ENCODE measurements at places on chromosomes 3 and 15.

DNA sequence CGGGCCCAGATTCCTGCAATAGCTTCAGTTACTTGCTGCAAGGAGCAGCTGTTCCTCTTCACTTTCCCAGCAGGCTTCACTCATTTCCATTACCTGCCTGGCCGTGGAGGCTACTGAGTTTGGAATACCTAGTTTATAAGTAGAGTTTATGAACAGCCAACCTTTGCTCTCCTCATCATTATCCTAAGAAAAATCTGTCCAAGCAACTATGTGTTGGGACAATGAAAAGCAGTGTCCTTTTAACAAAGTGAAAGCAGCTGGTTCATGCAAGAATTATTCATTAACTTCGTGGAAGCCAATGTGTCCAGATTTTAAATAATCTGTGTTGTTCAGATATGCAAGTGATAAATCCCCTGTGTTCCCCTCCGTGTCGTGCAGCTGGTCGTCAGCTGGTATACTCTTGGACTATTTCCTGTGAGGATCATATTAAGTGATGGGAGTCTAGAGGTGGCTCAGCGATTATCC, 39.3 kb upstream of the SSR3 start:
- H3K27me3 ChIP-seq: no peaks in the 10 kb centered on the region
- H3K36me3 ChIP-seq: no peaks in the 10 kb centered on the region
- no peak overlapping the region for H3K4me3 ChIP-seq
- H3K27ac ChIP-seq: no peak overlapping the region
- H3K4me1 ChIP-seq: no peaks in the 10 kb centered on the region
- no peak for DNase-seq

DNA sequence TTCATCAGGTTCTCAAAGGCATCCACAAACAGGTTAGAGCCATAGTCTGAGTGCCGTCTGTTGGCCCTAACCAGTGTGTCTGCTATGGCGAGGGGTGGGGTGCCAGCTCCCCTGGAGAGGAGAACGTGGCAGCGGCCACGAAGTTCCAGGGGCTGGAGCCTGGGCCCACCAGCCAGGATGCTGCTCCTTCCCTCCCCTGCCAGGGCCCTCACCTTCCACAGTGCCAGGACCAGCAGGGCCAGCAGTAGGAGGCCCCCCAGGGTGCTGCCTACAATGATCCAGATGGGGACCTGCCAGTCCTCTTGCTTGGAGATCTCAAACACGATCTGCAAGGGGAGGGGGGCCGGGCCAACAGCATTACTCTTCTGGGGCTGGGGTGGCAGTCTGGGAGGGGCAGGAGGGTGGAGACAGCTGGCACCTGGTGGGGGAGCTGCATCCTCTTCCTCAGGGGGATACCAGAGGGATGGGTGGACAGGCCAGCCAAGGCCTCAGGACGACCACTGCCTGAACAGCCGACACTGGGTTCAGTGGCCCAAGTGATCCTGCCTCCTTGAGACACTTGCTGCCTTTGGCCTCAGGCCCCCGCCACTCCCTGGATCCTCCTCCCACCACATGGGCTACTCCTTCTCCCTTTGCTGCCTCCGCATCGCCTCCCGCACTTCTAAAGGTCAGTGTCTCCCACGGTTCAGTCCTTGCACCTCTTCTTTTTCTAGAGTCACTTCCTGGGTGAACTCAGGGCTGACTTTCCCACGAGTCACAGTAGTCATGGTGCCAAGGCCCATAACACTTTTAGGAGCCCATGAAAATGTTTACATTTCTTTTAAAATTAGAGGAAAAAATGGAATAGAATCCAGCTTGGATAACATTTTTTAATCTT, 26.3 kb downstream of the FEM1B start:
- H3K4me3 ChIP-seq: no peak overlapping the region
- peaks cover 3% of the 10 kb centered on the region for H3K27me3 ChIP-seq
- peaks cover 11% of the 10 kb centered on the region for H3K4me1 ChIP-seq
- DNase-seq: no peak
- H3K36me3 ChIP-seq: no peaks in the 10 kb centered on the region

- no peak overlapping the region for H3K27ac ChIP-seq
- H3K4me3 ChIP-seq: no peak overlapping the region
- H3K36me3 ChIP-seq: no peaks in the 10 kb centered on the region
- H3K27me3 ChIP-seq: no peaks in the 10 kb centered on the region
- no peaks in the 10 kb centered on the region for H3K4me1 ChIP-seq
Observed at GRCh38 chr3:15693355-15693754, 91.8 kb downstream of the BTD start.

GRCh38 chr3:53673722-53674350, 172.4 kb downstream of the CHDH start:
- no peaks in the 10 kb centered on the region for H3K36me3 ChIP-seq
- no peak overlapping the region for H3K27ac ChIP-seq
- H3K27me3 ChIP-seq: no peaks in the 10 kb centered on the region
- H3K4me3 ChIP-seq: no peak overlapping the region
- DNase-seq: no peak

DNA sequence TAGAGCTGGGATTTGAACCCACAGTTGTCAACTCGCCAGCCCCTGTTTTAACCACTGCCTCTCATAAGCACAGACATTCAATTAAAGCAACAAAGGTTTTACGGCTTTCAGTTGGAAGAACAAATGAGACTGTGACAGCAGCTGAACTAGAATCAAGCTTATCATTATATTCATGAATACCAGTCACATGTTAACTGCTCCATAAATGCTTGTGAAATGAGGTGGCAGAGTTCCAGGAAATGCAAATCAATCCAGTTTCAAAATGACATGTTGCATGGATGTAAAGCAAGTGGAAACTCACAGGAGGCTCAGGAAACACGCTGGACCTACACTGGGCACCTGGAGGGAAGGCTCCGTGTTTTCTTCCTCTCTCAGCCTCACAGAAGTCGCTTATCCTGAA, 3.9 kb downstream of the GP5 start:
- peaks cover 27% of the 10 kb centered on the region for H3K4me1 ChIP-seq
- H3K27me3 ChIP-seq: no peaks in the 10 kb centered on the region
- no peak overlapping the region for H3K27ac ChIP-seq
- no peak for DNase-seq
- H3K4me3 ChIP-seq: no peak overlapping the region

- no peaks in the 10 kb centered on the region for H3K36me3 ChIP-seq
Observed at GRCh38 chr3:188956839-188957489, 214.8 kb upstream of the TPRG1 start.

DNA sequence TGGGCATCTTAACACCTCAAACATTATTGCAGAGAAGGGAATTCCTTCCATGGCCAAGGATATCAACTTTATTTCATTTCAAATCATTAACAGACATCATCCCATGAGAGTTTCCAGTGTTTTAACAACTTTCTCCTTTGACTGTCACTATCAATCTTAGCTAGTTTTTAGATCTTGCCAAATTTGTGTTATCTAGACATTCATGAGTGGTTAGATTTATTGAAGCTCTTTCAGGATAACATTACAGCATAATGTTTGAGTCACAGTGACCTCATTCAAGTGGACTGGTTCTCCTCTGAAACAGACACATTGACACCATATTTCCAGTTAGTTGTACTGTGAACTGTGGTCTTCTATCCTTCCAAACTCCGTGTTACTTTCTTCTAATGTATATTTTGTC, 8.6 kb upstream of the TNFAIP8L3 start:
- no peaks in the 10 kb centered on the region for H3K36me3 ChIP-seq
- no peak overlapping the region for H3K4me3 ChIP-seq
- no peak for DNase-seq
- H3K27ac ChIP-seq: no peak overlapping the region

DNA sequence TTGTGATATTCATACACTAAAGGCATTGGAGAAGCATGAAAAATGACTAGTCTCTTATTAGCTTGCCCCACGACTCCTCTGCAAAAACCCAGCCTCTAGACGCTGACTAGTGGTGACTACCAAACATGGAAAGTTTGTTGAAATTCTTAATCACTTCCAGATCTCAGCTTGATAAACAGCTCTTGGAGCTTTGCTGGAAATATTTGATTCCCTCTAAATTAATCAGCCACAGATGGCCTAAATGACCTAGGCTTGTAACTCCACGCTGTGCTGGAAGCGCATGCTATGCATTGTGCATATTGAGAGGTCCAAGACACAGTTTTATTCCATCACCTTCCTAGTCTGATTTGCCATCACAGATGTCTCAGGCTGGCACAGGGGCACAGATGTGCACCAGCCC, 244.7 kb upstream of the ST8SIA2 start:
- H3K4me1 ChIP-seq: no peaks in the 10 kb centered on the region
- no peak overlapping the region for H3K27ac ChIP-seq
- no peak for DNase-seq
- no peak overlapping the region for H3K4me3 ChIP-seq
- no peaks in the 10 kb centered on the region for H3K36me3 ChIP-seq
- H3K27me3 ChIP-seq: no peaks in the 10 kb centered on the region

GRCh38 chr15:43702701-43703424, 9.2 kb downstream of the CKMT1A start:
- H3K36me3 ChIP-seq: no peaks in the 10 kb centered on the region
- H3K4me3 ChIP-seq: no peak overlapping the region
- no peak overlapping the region for H3K27ac ChIP-seq
- no peaks in the 10 kb centered on the region for H3K4me1 ChIP-seq
- no peak for DNase-seq

DNA sequence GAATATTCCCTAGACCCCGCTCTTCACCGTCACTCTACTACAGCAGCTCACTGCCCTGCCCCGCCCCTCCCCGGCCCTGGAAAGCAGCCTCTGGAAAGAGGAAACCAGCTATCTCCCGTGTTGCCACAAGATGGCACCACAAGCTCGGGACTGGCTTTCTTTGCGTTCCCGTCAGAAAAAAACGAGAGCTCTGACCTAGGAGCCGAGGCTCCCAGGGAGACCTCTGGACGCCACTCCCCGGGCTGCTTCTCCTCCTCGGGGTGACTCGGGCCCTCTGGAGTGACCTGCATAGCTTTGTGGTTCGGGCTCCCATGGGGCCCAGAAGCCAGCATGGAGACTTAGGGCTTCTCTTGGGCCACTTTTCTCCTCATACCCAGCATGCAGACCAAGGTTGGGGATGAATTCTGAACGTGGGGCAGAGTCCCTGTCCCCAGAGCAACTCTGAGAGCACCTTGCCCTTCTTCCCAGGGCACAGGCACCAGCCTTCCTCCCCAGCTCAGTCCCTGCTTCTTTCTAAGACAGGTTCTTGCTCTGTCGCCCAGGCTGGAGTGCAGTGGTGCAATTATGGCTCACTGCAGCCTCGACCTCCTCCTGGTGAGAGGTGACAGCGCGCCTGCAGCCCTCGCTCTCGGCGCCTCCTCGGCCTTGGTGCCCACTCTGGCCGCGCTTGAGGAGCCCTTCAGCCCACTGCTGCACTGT, 19.0 kb downstream of the STOML1 start:
- DNase-seq: peak; percentile 81
- no peaks in the 10 kb centered on the region for H3K27me3 ChIP-seq
- H3K36me3 ChIP-seq: no peaks in the 10 kb centered on the region
- H3K4me1 ChIP-seq: peaks cover 4% of the 10 kb centered on the region

DNA sequence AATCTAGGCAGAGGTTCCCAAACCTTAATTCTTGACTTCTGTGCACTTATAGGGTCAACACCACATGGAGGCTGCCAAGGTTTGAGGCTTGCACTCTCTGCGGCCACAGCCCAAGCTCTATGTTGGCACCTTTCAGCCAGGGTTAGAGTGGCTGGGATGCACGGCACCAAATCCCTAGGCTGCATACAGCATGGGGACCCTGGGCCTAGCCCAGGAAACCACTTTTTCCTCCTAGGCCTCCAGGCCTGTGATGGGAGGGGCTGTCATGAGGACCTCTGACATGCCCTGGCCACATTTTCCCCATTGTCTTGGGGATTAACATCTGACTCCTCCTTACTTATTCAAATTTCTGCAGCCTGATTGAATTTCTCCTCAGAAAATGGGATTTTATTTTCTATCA, 165.4 kb downstream of the SI start:
- H3K27me3 ChIP-seq: no peaks in the 10 kb centered on the region
- H3K4me3 ChIP-seq: no peak overlapping the region
- H3K27ac ChIP-seq: no peak overlapping the region
- no peaks in the 10 kb centered on the region for H3K36me3 ChIP-seq
- DNase-seq: no peak

DNA sequence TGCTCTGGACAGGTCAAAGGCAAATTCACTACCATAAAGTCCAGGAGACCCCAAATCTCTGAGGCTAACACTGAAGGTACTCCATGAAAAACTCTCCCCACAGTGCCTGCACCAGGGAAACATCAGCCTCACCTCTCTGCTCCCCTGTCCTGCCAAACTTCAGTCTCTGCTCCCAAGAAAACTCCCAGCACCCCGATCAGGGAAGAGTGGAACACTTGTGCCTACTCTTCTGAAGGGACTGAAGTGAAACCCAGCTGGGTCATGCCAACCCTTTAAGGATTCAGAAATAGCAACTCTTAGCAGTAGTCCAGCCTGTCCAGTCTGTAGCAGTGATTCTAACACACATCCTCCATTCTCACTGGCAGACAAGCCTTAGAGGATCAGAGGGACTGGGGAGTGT, 124.2 kb downstream of the FAM174B start:
- DNase-seq: no peak
- H3K4me3 ChIP-seq: no peak overlapping the region
- H3K27ac ChIP-seq: no peak overlapping the region
- H3K4me1 ChIP-seq: no peaks in the 10 kb centered on the region

DNA sequence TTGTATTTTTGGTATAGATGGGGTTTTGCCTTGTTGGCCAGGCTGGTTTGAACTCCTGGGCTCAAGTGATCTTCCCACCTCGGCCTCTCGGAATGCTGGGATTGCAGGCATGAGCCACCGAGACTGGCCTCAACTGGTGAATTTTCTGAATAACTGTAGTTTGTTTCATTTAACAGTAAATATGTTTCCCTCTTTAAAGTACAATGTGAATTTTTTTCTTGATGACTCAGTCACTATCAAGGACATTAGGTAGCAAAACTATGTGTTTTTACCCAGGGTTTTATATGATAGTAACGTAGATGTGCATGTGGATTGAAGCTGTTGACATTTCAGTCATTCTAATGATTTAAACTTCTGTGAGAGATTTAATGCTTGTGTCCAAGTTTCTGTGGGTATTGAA, 40.2 kb upstream of the MAPKBP1 start:
- H3K27me3 ChIP-seq: no peaks in the 10 kb centered on the region
- no peak for DNase-seq
- no peaks in the 10 kb centered on the region for H3K4me1 ChIP-seq
- no peak overlapping the region for H3K4me3 ChIP-seq

DNA sequence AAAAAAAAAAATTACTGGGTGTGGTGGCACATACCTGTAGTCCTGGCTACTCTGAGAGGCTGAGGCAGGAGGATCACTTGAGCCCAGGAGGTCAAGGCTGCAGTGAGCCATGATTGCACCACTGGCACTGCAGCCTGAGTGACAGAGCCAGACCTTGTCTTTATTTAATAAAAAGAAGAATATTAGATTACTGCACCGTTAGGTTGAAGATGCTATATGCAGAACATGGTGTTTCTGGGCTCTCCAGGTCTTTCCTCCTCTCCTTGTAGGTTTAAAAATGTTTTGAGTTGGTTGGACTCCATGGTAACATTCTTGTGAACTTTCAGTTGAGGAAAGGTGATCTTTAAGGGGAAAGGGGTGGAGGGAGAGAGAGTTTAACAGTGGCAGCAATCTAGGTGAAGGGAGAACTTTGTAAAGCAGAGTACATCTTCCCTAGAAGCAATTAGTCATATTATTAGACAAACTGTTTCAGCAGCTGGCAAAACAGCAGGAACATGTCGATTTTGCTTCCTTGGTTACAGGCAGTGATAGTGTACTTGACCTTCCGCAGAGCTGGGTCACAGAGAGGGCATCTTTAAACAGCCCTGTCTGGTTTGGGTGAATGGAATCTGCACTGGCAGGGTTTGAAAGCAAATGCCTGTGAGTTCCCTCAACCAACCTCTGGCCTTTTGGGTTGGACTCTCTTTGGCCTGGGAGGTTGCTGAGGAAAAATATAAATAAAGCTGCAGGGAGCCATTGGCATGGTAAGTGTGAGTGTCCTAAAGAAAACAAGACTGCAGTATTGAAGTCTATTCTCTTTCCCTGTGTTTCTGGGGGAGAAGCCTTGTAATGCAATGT, 42.8 kb downstream of the NR2C2 start:
- no peak overlapping the region for H3K27ac ChIP-seq
- H3K27me3 ChIP-seq: no peaks in the 10 kb centered on the region
- H3K4me1 ChIP-seq: peaks cover 14% of the 10 kb centered on the region
- H3K36me3 ChIP-seq: no peaks in the 10 kb centered on the region
- no peak overlapping the region for H3K4me3 ChIP-seq
